NCI-H748 treated with DMSO at 0.1 percent for 48 hours (cell line): ENCODE measurements at places on chromosomes 6 and 20.

GRCh38 chr6:665403-666267, 8.7 kb upstream of the HUS1B start:
- no peak for DNase-seq

DNA sequence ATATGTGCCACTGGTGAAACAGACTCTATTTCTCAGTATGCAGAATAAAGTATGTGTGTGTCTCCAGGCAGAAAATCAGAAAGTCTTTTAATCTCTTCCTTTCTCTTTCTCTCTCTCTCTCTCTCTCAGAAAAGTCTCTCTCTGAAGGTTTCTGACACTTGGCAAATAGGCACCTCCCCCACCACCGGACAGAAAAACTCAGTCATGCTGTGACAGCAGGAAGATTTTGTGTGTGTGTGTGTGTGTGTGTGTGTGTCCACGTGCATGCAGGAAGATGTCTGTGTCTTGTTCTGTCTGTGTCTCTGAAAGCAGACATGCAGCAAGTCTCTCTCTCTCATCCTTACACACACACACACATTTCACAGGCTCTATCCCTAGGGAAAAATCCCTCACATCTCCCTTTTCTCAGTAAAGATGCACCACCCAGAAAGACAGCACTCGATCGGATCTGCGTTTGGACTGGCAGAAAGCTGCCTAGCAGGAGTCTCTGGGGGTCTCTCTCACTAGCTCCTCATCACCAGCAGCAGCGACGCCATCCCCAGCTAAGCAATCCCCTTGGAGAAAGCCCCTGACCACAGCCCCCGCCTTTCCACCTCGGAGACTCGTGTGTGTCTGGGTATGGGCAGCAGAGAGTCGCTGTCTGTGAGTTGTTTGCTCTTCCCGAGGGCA, 98.3 kb downstream of the EDN3 start:
- DNase-seq: no peak

DNA sequence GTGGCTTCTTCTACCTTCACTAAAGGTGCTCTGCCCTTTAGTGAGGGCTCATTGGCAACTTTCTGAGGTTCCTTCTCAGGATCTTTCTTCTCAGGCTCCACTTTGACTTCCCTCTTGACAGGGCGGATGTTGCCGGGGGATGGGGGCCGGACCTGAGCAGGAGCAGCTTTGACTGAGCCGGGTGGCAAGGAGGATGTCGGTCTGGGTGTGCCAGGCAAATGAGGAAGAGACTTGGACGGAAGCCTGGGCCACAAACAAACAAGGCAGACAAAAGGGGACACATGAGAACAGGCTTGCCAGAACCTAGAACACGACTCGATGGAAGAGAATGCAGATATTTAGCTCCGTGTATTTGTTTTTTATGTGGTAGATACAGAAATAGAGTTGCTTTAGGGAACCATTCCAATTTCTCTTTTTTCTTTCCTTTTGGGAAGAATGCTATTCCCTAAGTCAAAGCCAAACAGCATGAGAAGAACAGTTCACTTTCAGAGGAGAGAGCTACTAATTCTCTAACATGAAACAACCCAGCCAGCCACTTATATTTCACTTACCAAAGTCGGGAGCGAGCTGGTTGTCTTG, 76.2 kb upstream of the BCLAF1 start:
- no peak for DNase-seq

DNA sequence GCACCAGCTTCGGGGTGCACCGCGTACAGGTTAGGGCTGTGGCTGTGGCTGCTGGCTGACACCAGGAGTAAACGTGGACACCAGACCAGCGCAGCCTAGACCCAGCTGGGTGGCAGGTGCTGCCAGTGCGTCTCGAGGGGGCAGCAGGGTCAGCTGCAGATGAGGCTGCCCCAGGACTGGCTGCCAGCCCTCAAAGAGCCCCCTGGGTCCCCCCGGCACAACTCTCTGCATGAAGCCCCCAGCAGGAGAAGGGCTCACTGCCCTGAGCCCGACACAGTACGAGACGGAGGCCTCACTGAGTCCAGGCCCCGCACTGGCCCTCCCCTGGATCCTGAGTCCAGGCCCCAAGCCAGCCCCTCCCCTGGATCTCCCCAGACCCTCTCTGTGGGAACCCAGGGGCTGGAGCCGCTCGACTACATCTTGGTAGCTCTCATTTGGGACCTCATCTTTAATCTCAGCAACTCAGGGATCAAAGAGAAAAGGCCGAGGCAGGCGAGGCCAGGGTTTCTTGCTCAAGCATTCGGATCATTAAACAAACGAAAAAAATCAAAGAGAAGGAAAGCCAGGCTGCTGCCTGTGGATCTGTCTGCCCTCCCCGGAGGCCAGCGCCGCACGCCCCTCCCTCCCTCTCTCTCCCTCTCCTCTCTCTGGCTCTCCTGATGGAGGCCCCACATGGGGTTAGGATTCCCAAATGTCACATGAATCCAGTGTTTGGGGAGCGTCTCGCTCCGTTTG, 7.0 kb upstream of the NKAIN4 start:
- no peak for DNase-seq

- no peak for DNase-seq
These were observed 60.1 kb upstream of the PRSS16 start for GRCh38 chr6:27187231-27188060.
